ENCODE measurements at places on chromosomes 4 and X.
A peak's percentile ranks its signal among the peaks of the same experiment; 100 is the strongest.

- DNase-seq: no peak
Measured at GRCh38 chr4:26717332-26717731, 133.4 kb downstream of the TBC1D19 start.

DNA sequence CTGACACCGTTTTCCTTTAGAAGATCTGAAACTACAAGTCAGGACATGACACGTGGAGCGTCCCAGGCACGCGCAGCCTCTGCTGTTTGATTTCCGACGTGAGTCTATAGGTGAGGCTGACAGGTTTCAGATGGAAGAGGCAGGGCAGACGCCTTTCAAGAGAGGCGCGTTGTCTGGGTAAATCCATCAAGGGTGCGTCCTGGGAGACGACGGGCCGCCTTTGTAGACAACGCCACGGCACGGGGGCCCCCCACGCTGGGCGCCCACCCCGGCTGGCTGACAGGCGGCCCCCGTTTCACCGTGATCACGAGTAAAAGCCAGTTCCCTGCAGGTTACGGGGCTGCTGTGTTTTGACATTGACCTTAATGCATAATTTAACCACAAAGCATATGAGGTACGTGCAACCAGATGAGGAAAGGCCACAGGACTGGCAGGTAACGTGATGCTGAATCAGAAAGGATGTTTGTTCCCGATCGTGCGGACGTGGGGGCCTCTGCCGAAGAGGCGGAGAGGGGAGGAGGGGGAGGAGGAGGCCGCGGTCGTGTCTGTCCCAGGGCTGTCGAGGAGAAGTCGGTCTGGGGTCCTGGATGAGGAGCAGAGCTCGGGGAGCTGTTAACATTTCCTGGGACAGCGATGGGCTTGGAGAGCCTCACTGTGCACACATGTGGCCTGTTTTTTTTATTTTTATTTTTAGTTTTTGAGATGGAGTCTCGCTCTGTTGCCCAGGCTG is 51.1 kb upstream of the PPP2R3B start:
- DNase-seq: no peak

- DNase-seq: no peak
Measured at GRCh38 chr4:186651624-186652023, 72.0 kb downstream of the FAT1 start.

DNA sequence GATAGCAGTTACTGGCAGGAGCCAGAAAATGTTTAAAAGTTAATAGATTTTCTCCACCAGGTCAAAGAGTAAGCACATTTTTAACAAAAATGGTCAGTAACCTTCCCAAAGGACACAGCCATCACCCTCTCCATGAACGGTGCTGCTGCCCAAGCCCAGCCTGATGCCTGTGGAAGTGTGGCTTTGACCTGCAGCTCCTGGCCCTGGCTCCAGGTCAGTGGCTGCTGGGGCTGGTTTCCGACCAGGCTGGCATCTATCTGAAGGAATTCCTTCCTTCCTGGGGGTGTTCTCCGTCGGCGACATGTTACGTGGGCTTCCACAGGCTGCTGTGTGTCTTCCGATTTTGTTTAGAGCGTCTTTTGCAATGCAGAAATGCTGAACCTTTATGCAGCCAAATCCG is 61.7 kb downstream of the ACOX3 start:
- no peak for DNase-seq

GRCh38 chr4:15897577-15897976 is 41.0 kb downstream of the FGFBP1 start:
- DNase-seq: no peak

DNA sequence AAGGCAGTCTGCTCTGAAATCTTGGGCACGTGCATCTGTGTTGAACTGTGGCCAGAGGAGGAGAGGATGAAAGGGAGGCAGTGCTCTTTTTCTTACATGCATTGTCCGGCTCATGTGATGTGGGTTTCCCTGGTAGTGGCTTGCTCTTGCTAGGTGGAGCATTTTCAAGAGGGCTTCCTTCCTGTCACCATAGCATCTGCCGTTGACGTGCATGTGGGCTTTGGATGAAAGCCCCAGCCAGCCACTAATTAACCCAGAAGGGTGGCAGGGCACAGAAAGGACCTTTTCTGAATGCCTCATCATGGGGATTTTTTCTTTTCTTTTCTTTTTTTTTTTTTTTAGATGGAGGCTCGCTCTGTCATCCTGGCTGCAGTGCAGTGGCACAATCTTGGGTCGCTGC is 121.3 kb downstream of the GPR143 start:
- no peak for DNase-seq

DNA sequence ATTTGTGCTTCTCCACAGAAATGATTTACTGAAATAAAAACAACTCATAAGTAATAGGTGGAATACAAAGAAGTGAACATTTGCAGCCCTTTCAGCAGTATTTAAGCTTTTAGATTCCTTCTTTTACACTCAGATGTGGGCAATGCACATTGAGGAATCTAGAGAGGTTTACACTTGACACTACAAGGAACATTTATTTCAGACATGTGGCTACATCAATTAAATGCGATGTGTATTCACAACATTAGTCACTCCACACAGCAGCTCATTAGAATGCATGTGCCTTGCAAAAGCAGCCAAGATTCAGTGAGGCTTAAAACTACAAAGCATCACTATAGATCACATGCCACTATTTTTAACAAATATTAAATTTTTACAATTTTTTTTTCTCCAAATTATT is 480.7 kb downstream of the INPP4B start:
- no peak for DNase-seq

DNA sequence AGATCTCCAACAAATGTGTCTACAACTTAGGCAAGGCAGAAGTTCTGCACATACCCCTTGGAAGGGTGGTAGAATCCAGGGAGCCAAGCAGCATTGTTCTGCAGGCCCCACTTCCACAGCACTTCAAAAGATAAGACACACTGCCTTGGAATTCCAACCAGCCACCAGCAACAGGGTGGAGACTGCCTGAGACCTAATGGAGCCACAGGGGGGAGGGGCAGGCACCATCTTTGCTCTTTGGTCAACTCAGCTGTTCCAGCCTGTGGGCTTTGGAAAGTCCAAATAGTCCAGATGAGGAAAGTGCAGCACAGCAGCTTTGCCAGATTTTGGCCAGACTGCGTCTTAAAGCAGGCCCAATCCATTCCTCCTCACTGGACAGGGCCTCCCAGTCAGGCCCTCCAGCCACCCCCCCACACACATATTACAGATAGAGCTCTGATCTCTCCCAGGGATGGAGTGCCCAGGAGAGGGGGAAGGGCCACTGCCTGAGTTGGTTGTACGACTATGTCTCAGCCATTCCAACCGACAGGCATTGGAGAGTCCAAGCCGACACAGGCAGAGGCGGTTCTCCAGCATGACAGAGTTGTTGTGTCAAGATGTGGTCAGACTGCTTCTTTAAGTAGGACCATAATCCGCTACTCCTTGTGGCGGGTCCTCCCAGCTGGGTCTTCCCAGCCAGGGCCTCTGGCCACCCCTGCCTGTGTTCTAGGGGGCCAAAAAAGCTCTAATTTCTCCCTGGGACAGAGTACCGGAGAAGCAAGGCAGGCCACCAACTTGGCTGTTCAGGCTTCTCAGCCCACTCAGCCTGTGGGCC is 42.5 kb upstream of the ANTXR2 start:
- DNase-seq: no peak

DNA sequence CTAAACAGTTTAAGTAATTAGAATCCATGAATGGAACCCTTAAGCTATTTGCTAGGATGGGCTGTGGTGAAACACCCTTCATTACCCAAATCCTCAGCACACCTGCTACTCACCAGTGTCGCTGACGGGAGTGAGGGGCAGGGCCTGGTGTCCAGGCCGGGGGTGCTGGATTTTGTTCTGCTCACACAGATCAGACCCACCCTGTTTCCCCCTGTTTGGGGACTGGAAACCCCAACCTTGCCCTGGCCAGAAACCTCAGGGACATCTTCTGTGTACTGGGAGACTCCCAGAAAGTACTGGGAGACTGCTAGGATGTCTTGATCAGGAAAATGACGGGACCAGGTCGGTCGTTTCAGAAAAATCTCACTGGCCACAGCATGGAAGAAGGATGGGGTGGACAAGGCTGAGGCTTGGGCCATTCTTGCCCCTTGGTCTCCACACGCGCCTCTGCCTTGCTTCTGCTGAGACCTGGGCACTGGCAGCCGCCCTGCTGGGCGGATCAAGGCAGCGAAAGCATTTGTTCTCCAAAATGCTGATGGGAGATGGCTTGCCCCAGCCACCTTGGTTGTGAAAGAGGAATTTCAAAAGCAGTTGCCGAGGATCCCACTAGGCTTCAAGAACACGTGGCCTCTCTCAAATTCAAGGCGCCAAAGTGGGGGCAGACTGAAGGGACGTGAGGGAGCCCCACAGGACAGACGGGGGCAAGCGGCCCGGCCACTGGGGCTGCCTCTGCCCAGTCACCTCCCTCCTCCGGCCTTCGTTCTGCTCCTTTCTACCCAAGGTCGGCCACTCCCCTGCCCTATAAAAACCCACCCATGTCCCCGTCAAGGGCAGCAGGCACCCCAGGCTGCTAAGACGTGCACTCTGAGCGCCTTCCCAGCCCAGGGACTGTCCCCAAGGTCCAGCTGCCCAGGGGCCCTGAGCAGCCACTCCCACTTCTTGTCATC is 23.5 kb upstream of the PDE6B start:
- no peak for DNase-seq

DNA sequence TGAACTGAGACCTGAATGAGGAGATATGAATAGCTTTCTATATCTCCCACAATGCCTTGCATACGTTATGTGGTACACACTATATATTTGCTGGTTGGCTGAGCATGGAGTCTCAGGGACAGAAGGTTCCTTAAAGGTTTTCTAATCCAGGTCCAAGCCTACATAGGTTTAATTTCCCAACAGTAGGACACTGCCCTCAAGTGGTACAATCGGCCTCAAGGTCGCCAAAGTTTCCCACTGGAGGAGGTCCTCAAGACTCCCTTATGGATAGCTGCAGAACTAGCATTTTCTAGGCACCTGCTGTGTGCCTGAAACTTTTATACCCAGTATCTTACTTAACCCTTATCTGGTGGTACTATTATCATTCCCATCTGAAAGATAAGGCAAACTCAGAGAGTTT is 21.0 kb upstream of the EFNB1 start:
- no peak for DNase-seq

GRCh38 chrX:117568238-117568637 is 548.4 kb downstream of the KLHL13 start:
- DNase-seq: no peak

GRCh38 chr4:46196086-46196485 is 72.2 kb upstream of the GABRG1 start:
- no peak for DNase-seq

GRCh38 chr4:113878668-113879067 is 100.8 kb downstream of the ARSJ start:
- peak; percentile 73 for DNase-seq

DNA sequence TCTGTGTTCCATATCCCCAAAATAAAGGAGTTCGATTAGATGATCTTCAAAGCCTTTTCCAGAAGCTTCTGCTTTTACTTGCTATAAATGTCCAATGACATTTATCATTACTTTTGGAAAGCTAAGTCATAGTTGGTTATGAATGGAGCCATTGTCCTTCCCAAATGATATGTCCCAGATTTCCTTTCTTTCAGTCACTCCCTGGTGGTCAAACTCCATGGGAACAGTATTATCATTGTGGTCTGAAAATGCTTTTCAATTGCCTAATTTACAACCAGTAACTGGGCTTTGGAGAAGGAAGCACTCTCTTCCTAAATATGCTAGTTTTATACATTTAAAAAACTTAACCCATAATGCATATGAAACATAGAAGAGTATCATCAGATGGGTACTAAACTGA is 571.5 kb upstream of the AMOT start:
- no peak for DNase-seq

GRCh38 chr4:135735512-135735911 is 1533.9 kb upstream of the PABPC4L start:
- no peak for DNase-seq

- no peak for DNase-seq
Measured at GRCh38 chrX:111504941-111505340, 6.5 kb upstream of the SERTM2 start.

DNA sequence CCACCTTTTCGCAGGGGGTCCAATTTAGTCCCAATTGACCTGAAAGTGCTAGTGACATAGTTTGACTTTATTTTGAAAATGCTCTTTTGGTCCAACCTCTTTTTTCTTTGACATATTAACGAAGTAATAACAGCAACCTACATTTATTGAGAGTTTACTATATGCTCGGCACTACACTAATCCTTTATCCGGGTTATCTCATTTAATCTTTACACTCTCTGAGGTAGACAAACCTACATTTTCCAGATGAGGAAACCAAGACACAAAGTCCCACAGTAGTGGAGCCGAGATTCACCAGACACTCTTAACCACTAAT is 307 bp upstream of the ATRX start:
- DNase-seq: no peak

DNA sequence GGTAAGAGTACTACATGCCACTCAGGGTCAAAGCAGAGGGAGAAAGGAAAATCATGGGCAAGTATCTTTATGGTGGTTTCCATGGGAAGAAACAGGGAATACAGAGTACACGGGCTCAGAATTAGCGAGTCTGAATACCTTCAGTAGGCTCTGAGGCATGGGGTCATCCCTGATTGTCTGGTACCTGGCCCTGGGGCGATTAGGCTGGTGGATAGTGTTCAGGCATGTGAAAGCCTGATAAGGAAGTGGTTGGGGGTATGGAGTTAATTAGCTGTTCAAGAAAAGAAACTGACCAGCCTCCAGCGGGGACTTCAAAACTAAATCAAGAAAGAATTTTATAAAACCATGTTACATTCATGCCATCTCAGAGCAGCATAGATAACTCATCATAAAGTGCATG is 518.8 kb downstream of the RAB28 start:
- no peak for DNase-seq

- DNase-seq: no peak
Measured at GRCh38 chr4:17450269-17450804, 61.6 kb downstream of the QDPR start.

- no peak for DNase-seq
Measured at GRCh38 chrX:74242050-74242449, 61.9 kb upstream of the ZCCHC13 start.

DNA sequence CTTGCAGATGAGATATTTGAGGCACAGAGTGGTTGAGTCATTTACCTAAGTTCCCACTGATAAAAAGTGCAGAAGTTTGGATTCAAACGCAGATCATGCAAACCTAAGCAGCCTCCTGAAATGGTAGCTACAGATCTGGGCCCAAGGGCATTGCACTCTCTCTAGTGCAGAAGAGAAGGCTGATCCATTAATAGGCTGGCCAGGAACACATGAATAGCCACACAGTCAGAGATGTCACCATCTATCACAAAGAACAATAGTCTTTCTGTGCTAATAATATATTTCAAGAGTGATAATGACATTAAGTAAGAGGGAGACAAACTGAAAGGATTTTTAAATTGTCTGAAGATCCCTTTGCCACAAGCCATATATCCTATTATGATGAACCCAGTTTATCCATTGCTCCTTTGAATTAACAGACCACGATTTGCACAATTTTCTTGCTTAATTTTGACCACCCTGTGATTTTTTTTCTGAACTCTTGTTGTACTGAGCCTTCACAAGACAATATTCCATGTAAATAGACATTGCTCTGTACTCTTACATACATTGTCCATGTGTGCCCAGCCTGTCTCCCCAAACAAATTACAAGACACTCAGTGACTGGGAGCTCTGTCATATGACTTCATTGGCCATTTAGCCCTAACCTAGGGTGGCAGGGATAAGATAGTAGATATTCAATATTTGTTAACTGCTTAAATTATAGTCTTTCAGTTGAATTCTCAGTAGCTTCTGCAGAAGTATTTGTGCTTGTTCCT is 112.4 kb upstream of the RBPJ start:
- no peak for DNase-seq

Data from iPS DF 19.7 (cell line).